ENCODE measurements at places on chromosomes 6 and 20. TPM values are rescaled to one million over a fixed set of nuclear protein-coding genes. Genes with fewer than 3 reads are reported as not detected.

DNA sequence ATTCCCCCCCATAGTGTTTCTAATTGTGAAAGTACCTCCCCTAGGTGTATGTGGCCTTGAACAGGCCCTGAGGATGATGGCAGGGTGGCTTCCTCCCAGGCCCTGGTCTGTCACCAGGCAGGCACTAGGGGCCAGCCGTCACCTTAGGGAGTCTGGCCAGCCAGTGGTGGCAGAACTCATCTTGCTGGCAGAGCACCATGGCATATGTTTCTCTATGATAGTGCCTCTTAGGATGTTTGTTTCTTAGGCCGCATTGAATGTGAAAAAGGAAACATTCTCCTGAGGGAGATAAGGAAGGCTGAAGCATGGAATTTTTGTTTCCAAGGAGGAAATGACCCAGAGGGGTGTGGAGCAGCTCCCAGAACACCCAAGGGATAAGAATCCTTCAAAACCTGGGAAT is 45.2 kb upstream of the KLHL31 start:
- DNase-seq: no peak

Gene MTFR2
- not detected for total RNA-seq

- no peak for DNase-seq
Observed at GRCh38 chr20:46122071-46122470, 4.0 kb downstream of the CD40 start.

Gene HCRTR2
- total RNA-seq: not detected

Gene MEP1A
- total RNA-seq: not detected

Gene RAB44
- total RNA-seq: 0.37 TPM

GRCh38 chr6:42512579-42512978 is 51.2 kb upstream of the UBR2 start:
- DNase-seq: no peak

GRCh38 chr20:4272225-4272624 is 256.9 kb upstream of the RNF24 start:
- DNase-seq: no peak

Gene DUSP15
- total RNA-seq: 1.6 TPM

Gene SEL1L2
- total RNA-seq: 3.8 TPM

- DNase-seq: no peak
Observed at GRCh38 chr20:61846074-61846473, 219.6 kb downstream of the TAF4 start.

DNA sequence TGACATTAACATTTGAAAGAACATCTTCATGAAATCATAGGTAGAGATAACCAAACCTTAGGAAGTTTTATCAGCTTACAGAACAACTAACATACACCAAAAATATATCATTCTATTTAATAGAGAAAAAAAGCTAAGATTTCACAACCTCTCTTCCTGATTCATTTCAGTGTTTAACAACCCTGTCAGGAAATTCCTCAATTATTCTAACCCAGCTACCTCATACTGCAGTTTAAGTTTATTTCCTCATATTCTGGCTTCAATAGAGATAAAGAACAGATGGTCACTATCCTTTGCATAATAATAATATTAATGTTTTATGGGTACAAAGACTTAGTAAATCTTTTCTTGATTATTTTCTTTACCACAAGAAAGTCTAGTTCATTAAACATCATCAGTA is 112.9 kb upstream of the HSF2 start:
- DNase-seq: no peak

GRCh38 chr6:136889271-136890193 is 32.6 kb upstream of the SLC35D3 start:
- no peak for DNase-seq

All from uterus (tissue), 4 donors.